AG10803 (cell line): ENCODE measurements at places on chromosomes 13 and 19.

DNA sequence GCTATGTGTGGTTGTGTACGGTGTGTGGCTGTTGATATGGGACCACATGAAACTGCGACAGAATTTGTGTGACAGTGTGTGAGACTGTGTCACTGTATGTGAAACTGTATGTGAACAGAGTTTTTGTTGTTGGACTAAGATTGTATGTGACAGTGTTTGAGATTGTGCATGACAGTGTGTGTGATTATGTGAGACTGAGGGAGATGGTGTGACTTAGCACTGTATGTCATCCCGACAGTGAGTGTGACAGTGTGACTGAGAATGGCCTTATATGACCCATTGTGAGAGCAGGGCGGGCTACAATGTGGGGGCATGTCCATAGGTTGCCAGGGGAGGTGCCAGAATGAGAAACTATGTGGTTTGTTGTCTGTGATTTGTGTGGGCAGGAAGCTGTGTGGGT, 930 bp downstream of the ZNF583 start:
- no peak for DNase-seq

DNA sequence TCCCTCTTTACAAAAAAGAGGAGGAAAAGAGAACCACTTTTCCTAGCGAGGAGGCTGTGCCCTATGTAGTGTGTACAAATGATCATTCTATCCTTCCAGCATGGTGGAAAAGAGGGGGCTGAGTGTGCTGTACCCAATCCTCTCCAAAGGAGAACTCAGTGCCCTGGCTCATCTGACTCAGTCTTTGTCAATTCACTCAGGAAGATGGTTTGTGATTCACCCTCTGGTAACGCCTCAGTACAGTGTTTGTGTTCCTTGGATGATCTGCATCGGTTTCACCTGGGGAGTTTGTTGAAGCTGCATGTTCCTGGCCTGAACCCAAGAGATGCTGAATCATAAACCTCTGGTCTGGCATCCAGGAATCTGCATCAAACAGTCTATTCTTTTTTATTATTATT, 18.3 kb upstream of the ENOX1 start:
- DNase-seq: peak; percentile 79

GRCh38 chr19:55720801-55721200, 17.4 kb downstream of the NLRP9 start:
- DNase-seq: no peak

GRCh38 chr13:24925318-24926231, 161.6 kb downstream of the RNF17 start:
- DNase-seq: no peak

- no peak for DNase-seq
Measured at GRCh38 chr19:13100841-13101589, 1.6 kb downstream of the LYL1 start.

DNA sequence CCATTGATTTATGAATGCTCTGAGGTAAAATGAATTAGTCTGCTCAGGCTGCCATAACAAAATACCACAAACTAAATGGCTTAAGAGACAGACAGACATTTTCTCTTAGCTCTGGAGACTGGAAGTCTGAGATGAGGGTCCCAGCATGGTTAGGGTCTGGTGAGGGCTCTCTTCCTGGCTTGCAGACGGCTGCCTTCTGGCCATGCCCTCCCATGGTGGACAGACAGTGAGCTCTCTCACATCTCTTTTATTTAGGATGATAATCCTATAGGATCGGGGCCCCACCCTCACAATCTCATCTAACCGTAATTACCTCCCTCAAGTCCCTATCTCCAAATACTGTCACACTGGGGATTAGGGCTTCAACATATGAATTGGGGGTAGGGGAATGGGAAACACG, 47.1 kb downstream of the HSPH1 start:
- no peak for DNase-seq

GRCh38 chr13:52012512-52012836, 276 bp downstream of the ALG11 start:
- no peak for DNase-seq

DNA sequence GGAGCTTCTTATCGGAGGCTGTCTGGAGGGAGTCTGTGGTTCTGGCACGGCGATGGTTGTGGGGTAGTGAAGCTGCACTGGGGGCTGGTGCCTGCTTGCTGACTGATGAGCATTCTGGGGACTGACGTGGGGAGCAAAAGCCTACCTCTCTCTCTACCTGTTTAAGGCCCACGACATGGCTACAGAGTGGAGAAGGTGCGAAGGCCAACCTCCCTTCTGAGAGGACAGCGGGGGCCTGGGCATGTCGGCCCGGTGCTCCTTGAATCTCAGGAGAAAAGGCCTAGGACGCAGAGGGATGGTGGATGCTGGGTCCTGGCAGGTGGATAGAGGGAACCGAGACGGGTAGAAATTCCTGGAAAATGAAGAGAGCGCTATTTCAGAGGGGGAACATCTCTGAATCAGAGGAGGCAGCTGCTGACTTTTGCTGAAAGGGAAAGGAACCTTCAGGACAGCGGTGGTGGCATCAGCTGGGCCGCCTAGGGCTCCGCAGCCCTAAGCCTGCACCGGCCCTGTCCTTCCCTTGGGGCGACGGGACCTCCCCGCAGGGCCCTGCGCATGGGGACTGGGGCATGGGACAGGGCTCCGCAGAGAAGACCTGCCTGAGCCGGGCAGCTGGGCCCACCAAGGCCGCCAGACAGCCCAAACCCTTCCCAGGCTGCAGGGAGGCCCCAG, 35.0 kb upstream of the MEDAG start:
- DNase-seq: no peak

- peak; percentile 31 for DNase-seq
Measured at GRCh38 chr13:84641491-84641890, 759.2 kb upstream of the SLITRK1 start.

DNA sequence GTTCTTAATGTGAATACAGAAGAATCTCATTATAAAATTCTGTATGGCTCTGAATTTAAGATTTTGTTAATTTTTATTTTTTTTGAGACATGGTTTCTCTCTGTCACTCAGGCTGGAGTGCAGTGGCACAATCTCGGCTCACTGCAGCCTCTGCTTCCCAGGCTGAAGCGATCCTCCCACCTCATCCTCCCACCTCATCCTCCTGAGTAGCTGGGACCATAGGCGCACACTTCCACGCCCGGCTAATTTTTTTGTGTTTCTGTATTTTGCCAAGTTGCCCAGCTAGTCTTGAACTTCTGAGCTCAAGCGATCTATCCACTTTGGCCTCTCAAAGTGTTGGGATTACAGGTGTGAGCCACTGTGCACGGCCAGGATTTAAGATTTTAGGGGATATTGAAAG, 14.3 kb downstream of the CYP2A7 start:
- DNase-seq: no peak

DNA sequence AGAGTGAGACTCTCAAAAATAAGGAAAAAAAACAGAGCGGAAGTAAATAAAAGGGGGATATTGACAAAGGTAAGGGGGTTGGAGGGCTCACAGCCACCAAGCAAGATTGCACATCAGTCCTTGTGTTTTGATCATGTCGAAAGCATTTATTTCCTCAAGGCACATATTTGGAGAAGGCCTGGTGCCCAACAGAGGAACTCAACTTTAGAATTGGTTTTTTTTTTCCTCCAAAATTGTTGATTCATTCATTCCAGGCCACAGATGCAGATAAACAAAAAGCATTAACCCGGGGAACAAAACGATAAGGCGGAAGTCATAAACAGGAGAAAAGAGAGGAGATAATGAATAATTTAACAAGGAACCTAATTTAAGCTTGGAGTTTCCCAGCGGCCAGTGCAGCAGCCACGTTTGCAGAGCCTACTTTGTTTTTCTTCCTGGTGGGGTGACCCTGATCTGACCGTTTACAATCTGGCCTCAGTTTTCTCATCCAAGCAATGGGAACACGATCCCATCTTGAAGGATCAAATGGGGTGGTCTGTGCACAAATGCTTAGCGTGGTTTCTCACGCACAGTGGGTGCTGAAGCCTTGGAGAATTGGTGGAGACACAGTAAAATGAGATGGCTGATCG, 2.1 kb upstream of the PTPRS start:
- peak; percentile 9 for DNase-seq

DNA sequence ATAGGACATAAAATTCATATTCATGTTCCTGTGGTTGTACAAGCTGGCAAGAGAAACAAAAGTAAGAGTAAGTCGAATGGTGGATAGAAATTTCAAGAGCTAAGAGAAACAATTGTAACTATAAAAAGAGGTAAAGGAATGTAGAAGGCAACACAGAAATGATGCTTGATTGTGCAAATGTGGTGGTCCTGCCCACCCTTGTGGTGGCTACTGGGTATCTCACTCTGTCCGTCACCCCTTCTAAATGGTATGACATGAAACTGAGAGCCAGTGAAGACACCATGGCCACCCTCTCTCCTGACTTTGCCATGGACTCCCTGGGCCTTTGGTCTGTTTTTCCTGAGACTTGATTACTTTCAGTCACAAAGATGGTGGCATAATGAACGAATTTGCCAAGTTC, 925.9 kb upstream of the SLITRK6 start:
- no peak for DNase-seq

GRCh38 chr13:22497991-22498780, 682.6 kb upstream of the SGCG start:
- DNase-seq: no peak

DNA sequence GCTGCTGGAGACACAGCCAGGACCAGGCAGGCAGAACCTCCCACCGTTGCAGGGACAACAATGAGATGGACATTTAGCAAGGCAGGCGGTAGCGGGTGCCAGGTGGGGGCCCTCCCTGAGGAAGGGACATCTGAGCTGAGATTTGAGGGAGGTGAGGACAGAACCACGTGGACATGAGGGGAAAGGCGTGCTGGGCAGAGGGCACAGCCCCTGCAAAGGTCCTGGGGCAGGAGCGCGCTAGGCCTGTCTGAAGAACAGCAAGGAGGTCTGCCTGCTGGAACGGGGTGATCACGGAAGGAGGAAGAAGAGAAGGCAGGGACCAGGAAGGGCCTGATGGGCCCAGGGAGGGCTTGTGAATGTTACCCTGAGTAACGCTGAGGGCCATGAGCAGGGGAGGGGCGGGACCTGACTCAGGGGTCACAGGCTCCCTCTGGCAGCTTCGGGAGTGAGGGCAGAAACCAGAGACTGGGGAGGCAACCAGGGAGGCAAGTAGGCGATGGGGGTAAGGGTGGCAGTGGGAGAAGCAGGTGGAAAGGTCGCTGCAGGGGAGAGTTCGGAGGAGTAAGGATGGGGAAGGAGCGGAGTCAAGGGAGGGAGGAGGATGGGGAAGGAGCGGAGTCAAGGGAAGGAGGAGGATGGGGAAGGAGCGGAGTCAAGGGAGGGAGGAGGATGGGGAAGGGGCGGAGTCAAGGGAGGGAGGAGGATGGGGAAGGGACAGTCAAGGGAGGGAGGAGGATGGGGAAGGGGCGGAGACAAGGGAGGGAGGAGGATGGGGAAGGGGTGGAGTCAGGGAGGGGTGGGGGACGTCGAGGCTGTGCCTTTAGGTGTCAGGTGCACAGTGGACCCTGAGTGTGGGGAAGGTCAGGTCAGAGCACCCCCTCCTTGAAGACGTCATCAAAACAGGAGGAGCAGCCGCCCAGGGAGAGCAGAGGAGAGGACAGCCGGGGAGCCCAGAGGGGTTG, 15.7 kb upstream of the B3GNT3 start:
- DNase-seq: peak; percentile 21

DNA sequence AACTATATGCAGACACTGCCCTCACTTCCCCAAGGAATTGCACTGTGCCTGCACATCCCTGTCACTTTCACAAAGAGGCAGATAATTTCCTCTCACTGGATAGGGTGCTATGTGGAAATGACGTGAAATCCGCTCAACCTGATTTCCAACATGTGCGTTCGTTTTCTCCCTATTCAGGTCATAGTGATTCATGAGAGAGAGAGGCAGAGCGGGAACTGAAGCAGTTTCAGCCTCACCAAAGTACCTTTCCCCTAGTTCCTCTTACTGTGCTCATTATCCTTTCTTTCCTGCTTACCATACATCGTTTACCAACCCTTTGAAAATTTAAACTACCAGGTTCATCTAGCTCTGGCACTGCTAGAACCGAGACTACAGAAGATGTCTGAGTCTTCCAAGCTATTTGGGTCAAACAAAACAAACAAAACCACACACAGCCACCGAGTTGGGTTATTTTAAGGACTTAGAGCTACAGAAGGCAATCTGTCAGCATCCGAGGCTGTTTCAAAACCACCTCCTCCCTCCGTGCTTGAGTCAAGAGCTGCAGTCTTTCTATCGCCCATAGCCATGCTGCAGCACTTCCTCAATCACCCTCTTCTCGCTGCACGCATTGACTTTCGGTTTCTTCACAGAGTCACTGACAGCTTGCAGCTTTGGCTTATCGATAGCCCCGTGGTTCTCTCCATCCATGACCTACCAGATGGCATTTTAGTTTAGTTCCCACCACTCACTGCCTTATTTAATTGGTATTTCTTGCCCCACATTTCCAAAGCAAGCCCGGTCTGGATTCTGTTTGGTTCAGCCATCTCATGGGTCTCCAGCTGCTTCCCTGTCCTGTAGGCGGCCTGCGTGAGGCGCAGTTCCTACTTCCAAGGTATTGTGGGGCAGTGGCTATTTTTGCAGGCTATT, 1395.8 kb downstream of the EFNB2 start:
- DNase-seq: peak; percentile 4

DNA sequence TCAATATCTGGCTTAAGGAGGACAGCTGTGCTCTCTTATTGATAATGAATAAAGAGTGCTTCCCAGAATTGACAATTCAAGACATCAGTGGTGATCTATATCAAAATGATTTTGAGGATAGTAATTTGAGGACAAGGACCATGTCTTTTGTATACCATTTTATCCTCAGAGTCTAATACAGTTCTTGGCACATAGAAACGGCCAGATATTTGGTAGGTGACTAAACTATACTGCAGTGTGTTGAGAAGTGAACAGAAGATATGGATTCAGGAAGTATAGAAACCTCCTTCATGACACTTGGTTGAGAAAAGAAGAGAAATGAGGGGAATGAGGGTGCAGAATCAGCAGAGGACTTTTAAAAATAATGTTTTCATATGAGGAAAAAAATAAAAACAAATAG, 16.1 kb upstream of the LMO7 start:
- DNase-seq: no peak

DNA sequence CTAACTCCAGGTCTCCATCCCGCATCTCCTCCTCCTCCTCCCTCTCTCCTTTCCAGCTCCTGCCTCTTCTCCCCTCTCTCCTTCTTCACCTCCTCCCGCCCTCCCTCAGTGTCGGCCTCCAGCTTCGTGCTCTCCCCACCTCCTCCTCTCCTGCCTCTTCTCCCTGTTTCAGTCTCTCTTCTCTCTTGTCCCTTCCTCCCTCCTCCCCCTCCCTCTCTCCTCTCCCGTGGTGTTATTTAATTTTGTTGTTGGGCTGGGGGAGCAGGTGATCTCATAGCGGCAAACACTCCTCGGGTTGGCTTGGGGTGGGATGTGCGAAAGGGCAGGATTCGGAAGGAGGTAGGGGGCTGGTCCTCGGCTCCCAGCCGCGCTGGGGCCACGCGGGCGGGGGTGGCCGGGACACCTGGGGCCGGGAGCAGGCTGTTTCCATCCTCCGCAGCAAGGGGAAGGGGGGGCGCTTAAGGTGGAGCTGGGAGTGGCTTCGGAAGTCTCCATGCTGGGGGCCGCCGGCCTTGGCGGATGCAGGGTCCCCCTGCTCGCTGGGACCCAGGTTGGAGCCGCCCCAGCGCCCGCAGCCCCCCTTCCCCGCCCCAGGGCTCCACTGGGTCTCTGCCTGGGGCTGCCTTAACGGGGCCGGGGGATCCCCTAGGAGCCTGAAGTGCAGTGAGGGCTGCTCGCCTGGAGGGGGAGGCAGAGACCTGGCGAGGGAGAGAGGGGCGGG, at the start of gene CA11:
TSS of gene CA11 (minus strand) at position 187 of the 721 bp plus-strand sequence. CDS start 555 bp downstream, outside the sequence.
- DNase-seq: peak; percentile 62
